ENCODE measurements at places on chromosomes 3 and 15. TPM values are rescaled to one million over a fixed set of nuclear protein-coding genes. Genes with fewer than 3 reads are reported as not detected.

Gene TMEM207
- total RNA-seq: not detected

Gene SCG5
- total RNA-seq: 2.2 TPM

Gene NEK10
- total RNA-seq: 1.4 TPM

Gene TMIE
- total RNA-seq: not detected

Gene EXOG
- 23.5 TPM for total RNA-seq

Gene C2CD4A
- total RNA-seq: not detected

Gene IMPG2
- 0.54 TPM for total RNA-seq

Gene ATP6V1A
- total RNA-seq: 46.6 TPM

Gene SAXO2
- total RNA-seq: 0.49 TPM

Gene GPR171
- 246 TPM for total RNA-seq

Gene HCLS1
- 383 TPM for total RNA-seq

Gene SPATA12
- not detected for total RNA-seq

Gene OSBPL10
- 4.7 TPM for total RNA-seq

Gene PPP1R14D
- total RNA-seq: not detected

Gene CELF6
- total RNA-seq: 0.98 TPM

Gene TRAIP
- 20.6 TPM for total RNA-seq

Gene GATM
- 1.3 TPM for total RNA-seq

Gene ZNF660
- total RNA-seq: 0.29 TPM

Gene ANKRD34C
- not detected for total RNA-seq

Gene COLQ
- 3.6 TPM for total RNA-seq

Gene TIGIT
- total RNA-seq: 3.6 TPM

Gene PPARG
- 0.95 TPM for total RNA-seq

Gene A4GNT
- total RNA-seq: not detected

Gene GOLGA8S
- 0.61 TPM for total RNA-seq

Gene GPR149
- not detected for total RNA-seq

Gene SAMMSON
- total RNA-seq: not detected

Gene GOLGA8T
- not detected for total RNA-seq

Gene MB21D2
- total RNA-seq: 33.0 TPM

Gene CACNA2D2
- total RNA-seq: 1.7 TPM

Gene RHCG
- total RNA-seq: not detected

Gene EPHA3
- total RNA-seq: not detected

Gene ANKUB1
- total RNA-seq: not detected

Gene OXTR
- 1.0 TPM for total RNA-seq

Gene ITIH1
- not detected for total RNA-seq

Gene TNFAIP8L3
- total RNA-seq: 0.17 TPM

Gene ERC2
- 0.15 TPM for total RNA-seq

Gene SCAANT1
- total RNA-seq: not detected

Gene ZPLD1
- total RNA-seq: not detected

Gene FANCD2OS
- total RNA-seq: not detected

Gene CRYGS
- 5.5 TPM for total RNA-seq

Gene TLR9
- 0.49 TPM for total RNA-seq

Gene KLHL40
- not detected for total RNA-seq

Gene WDR53
- total RNA-seq: 19.5 TPM

Gene PSTPIP1
- total RNA-seq: 224 TPM

Gene CD200R1
- 18.6 TPM for total RNA-seq

Gene VIPR1
- 4.4 TPM for total RNA-seq

Gene CNBP
- total RNA-seq: 330 TPM

Gene STRIT1
- total RNA-seq: not detected

Gene DUOXA2
- not detected for total RNA-seq

Gene BCHE
- not detected for total RNA-seq

Gene ZBBX
- not detected for total RNA-seq

Gene ISL2
- 1.5 TPM for total RNA-seq

Gene AHSG
- total RNA-seq: not detected

Gene ZIC4
- total RNA-seq: not detected

Gene TOMM70
- total RNA-seq: 45.8 TPM
